Astrocyte of the spinal cord (primary cell): ENCODE measurements at places on chromosomes 13 and 19.

DNA sequence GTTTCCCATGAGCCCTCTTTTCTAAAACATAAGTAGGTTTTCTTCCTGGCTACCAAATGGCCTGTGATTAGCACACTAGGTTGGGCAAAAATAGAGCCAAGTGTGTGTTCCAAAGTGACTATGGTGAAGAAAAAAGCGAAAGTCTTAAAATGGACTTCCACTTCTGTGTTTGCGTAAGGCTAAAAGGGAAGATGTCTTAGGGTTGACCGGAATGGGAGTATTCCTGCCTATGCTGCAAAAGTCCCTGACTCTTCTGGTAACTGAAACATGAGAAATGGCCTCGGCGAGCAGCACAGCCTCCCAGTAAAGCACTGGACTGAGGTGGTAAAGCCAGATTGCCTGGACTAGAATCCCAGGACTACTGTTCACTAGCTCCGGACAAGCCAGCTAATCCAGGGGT lies 2.4 kb upstream of the FPR1 start:
- DNase-seq, result no peak

DNA sequence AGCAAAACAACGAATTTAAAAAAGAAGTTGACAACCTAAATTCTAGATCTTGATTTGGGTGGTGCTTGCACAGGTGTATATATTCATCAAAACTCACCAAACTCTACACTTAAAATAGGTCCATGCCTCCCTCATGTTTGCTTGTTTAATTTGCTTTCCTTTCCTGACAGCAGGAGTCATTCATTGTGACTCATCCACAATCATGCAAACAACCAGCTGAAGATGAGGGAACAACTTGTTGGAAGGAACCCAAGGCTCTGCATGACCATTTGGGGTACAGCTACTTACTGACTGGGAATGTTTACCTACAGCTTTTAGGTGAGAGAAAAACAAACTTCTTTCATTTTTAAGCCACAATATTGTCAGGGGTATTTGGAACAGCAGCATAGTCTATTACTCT lies 96.6 kb downstream of the RXFP2 start:
- DNase-seq, result peak; percentile 67

DNA sequence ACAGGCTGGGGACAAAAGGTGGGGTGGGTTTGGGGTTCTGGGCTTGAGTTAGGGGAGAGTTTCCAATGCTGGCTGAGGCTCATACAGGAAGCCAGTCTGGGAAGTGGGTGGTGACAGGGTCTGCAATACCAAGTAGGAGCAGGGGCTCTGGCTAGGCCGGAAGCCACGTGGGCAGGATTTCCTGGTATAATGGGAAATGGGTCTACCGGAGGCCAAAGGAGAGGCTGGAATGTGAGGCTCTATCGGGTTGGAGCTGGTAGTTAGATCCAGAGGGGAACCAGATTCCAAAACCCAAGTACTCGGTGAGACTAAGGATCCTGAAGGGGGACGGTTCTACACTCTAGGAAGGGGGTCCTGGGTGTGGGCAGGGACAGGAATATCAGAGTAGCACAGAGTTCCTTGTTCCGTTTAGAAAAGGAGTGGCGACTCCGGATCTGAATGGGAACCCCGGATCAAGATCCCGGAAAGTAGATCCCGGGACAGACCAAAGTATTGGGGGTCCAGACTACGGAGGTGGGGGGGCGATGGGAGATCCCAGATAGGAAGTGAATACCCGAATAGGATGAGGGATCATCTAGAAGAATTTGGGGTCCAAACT lies 802 bp downstream of the CDC37 start:
- DNase-seq, result no peak

DNA sequence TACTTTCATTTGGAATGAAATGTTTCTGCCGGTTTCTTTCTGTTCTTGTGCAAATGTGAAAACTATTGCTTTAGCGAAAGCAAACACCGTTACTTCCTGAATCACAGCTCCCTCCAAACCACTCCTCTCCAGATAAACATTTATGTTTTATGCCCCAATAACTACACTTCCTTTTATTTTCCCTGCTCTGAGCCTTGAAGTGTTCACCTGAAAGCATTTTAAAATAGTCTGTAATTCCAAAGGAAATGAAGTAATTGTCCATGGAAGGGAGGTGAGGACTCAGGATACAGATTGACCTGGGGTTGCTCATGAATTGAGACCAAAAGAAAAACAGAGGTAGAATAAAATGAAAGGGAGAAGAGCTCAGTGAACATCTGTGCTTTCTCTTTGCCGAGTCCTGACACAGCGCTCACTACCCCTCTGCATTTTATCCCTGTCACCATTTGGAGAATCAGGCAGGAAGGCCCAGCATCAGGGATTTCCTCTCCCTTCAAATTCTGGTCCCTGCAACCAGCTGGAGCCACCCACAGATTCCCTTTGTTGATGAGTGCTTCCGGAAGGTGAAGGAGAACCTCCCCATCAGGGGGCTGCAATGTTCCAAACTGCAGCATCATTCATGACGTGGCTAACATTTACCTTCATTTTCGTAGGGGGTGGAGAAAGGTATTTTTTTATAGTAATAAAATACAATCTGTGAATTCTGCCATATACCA lies 171.9 kb downstream of the ITGBL1 start:
- peak; percentile 43 for DNase-seq

DNA sequence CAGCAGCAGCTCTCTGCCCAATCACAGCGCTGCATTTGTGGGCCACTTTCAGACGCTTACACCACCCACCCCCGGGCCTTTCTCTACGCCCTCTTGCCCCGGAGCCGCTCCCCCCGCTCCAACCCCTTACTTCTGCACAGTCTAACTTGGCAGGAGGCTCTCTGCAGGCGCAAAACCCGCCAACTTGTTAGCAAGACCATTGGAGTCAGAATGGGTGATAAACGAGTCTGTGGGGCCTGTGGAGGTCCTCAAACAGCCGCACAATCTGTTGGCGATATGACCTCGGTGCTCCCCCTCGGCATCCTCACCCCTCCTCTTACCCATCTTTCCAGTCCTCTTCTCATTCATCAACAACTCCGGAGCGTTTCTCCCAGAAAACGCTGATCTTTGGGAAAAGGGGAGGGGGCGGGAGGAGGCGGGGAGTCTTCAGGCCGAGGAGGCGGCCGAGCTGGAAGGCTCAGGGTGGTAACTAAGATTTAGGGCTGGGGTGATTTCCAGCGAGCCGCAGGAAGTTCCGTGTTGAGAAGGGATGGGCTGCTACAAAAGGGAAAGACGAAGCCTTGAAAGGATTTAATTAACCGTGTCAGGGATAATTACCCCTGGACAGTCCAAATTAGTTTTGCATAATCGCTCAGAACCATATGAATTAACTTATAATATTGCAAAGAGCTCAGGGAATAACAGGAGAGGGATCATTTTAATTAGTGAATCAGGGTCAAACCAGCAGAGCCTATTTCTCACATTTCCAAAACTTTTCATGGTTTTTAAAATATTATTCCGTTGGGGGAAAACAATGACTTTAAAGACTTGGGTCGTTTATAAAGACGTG lies 4.1 kb downstream of the SOX21 start:
- peak; percentile 27 for DNase-seq

DNA sequence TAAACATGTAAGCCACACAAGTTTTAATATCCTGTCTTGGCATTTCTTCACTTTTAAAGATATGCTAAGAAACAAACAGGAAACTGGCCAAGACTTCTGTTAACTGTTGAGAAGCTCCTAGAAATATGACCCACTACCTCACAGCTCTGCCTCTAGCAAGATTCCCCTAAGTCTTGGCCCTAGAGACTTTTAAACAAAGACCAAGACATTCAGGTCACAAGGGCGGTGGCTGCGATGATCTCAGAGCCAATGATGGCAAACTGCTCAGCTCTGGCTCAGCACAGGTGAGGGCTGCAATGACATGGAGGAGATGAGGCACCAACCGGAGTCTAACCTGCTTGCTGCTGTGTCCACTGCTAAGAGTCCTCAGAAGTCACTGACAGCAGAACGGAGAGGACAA lies 114.8 kb downstream of the SUCLA2 start:
- no peak for DNase-seq

DNA sequence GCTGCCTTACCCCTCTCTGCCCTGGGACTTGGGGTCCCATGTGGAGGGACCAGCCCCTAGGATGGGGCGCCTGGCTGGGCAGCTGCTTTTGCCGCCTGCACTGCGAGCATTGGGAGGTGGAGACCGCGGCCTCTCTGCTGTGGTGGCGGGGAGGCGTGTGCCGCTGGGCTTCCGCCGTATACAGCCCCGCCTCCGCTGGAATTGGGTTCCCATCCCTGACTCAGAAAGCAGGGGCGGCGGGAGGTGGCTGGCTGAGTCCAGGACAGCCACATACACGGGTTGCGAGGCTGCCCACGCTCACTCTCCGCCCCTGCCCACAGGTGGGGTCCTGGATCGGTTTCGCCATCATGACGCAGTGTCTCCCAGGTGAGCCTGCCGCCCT lies 6.6 kb downstream of the NDUFB7 start:
- no peak for DNase-seq

DNA sequence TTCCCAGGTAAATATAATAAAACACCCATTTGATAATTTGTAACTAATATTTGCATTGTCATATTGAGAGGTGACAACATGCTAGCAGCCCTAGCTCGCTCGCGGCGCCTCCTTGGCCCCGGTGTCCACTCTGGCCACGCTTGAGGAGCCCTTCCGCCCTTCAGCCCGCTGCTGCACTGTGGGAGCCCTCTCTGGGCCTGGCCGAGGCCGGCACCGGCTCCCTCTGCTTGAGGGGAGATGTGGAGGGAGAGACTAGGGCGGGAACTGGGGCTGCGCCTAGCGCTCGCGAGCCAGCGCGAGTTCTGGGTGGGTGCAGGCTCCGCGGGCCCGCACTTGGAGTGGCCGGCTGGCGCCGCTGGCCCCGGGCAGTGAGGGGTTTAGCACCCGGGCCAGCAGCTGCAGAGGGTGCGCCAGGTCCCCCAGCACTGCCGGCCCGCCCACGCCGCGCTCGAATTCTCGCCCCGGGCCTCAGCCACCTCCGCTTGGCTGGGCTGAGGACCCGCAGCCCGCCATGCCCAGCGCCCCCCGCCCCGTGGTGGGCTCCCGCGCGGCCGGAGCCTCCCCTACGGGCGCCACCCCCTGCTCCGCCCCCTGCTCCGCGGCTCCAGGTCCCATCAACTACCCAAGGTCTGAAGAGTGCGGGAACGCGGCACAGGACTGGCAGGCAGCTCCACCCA lies 594.4 kb downstream of the SLITRK6 start:
- no peak for DNase-seq

DNA sequence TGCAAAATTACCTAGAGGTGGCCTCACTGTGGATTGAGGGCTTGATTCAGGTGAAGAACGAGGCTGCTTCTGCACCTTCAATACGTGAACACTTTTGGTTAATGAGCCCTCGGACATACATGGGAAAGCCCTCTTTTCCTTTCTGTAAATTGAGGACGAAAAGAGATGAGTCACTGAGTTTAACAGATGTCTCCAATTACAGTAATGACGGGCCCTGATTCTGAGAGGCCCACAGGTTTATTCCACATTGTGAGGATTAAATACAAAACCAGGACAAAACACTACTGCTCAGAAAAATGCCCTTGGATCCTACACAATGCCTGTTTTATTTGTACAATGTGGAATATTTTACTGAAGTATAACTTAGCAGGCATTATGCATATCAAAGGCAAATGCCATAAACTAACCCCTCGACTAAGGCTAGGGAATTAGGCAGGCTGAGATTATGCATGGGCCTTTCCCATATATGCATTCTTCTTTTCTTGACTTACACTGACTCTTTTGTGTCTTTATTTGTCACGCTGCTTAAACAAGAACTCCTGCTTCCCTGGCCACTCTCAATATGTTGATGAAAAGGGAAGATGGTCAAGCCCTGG lies 819.9 kb downstream of the OLFM4 start:
- no peak for DNase-seq

GRCh38 chr19:9058905-9059667 lies 27.8 kb upstream of the OR1M1 start:
- DNase-seq, result no peak

- DNase-seq, result no peak
Observed at GRCh38 chr19:50333737-50334617, 4.8 kb upstream of the KCNC3 start.

- DNase-seq, result no peak
Observed at GRCh38 chr19:48496959-48497727, 14.5 kb downstream of the LMTK3 start.
